ENCODE measurements at places on chromosomes 16 and 17. TPM values are rescaled to one million over a fixed set of nuclear protein-coding genes. Genes with fewer than 3 reads are reported as not detected.
A peak's percentile ranks its signal among the peaks of the same experiment; 100 is the strongest.

AGRP gene
- not detected for total RNA-seq

KRTAP4-3 gene
- not detected for total RNA-seq

TBC1D3E gene
- 4.9 TPM for total RNA-seq

KRTAP2-4 gene
- not detected for total RNA-seq

TEX19 gene
- total RNA-seq, result 0.51 TPM

KRTAP2-2 gene
- not detected for total RNA-seq

HS3ST3B1 gene
- 4.9 TPM for total RNA-seq

NPB gene
- total RNA-seq, result 2.3 TPM

CHST4 gene
- not detected for total RNA-seq

KRT36 gene
- total RNA-seq, result not detected

RNF157 gene
- total RNA-seq, result 11.4 TPM

GRCh38 chr16:87635541-87636049 is 33.3 kb downstream of the JPH3 start:
- peak; percentile 61 for DNase-seq

DNA sequence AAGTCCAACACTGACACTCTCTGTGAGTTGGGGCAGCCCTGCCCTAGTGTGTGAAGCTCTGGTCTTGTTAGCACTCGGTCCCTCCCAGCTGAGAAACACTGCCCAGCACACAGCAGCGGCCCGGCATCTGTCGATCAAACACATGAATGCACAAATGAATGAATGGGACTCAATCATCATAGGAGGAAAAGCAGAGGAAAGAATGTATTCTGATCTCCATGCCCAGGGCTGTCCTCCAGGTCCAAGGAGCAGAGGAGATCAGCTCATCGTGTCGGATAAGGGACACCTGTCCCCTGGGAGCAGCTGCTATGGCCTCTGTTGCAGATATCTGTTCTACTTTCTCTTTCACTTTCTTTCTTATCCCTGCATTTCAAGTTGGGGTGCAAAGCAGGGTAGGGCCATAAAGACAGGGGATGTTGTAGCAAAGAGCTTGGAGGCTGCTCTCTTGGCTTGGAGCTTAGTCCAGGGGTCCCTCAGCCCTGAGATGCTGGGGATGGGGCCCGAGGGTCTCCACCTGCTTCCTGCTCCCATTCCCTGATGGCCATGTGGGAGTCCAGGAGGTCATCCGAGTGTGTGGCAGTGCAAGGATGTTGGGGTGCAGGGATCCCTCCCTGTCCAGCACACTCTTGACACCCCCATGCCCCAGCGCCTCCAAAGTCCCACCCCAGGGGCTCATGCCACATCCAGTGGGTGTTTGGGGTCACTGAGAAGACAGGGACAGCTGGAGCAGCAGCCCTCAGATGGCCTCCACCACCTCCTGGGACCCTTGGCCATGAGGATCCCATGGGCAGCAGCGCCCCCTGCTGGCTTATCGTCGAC is 88.2 kb downstream of the IRF8 start:
- peak; percentile 59 for DNase-seq

GRCh38 chr16:52499060-52499440 is 47.9 kb downstream of the TOX3 start:
- no peak for DNase-seq

DNA sequence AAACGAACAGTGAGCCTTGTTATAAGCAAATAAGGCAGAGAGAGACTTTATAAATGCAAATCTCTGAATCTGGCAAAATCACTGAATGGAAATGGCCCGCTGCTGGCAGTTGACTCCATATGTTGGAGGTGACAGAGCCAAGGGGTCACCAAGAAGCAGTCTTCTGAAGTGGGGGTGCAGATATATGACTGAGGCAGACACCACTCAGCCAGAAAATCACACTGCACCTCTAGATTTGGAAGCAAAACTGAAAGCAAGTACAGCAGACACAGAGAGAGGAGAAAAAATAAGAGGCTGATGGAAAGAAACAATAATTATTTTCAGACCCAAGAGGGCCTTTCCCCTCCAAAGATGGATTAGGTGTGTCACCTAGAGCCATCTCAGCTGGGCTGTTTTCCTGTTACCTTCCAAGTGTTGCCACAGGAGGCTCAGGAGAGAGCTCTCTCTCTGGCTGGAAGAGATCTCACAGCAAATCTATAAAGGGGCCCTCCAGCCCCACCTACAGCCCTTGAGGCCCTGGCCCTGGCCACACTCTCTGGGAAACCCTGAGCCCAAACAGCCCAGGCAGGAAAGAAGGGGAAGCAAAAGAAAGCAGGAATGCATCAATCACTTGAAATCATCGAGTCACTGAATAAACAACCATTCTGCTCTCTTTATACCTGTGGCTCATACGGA is 585.1 kb upstream of the PSMD7 start:
- peak; percentile 6 for DNase-seq

- DNase-seq, result no peak
These were observed 18.5 kb upstream of the N4BP1 start for GRCh38 chr16:48628359-48628985.

DNA sequence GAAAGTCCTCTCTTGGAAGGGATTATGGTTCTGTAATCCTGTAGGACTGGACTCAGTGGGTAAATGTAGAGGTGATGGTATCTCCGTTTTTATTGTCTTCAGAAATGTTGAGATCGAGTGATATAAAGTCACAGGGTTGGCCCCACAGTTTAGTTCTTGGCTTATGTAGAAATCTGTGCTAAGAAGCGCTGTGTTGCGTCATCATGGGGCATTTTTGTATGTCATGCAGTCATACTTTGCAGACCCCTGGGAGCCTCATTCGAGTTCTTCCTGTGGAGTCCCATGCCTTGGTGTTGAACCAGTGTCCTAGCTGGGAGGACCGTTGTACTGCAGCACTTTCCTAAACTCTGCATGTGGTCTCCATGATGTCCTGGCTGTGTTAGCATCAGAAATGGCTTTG is 619.7 kb downstream of the MAF start:
- no peak for DNase-seq

- DNase-seq, result peak; percentile 30
These were observed 895 bp downstream of the UTS2R start for GRCh38 chr17:82372249-82373071.

DNA sequence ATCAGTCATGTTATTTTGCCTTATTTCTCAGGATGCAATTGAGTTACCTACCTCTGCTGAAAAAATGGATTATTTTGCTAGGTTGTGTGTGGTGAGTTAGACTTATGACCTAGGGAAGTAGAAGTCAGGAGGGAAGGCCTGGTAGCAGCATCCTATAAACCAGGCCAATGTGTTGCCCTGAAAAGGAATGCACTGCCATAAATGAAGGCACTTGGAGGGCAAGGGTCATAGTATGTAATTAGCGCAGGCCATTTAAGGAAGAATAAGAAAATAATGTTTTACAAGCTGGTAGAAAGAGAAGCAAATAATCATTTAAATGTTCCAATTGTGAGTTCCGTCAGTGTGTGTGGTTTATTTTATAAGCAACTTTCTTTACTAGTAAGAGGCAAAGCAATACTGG is 698.8 kb downstream of the KCNJ2 start:
- no peak for DNase-seq

Data from cardiac muscle cell (in vitro differentiated cells and primary cell).